ENCODE measurements at places on chromosomes 4 and X.

DNA sequence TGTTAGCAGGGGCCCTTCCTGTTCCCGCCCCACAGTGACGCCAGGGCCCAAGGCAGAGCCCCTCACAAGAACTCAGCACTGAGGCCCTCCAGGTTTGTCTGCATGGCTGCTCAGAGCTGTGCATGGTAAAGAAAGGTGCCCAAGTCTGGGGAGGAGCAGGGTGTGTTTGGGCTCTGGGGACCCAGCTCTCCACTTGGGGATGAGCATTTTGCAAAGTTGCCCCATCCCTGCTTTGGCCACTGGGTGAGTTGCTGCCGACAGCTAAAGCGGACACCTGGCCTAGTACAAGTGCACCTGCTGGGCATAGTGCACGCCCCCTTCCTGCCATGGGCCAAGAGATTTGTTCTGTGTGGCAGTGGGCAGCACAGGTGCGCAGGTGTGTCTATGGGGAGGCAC, 2.0 kb upstream of the MXD4 start:
- DNase-seq = no peak

GRCh38 chr4:168863719-168864647, 146.1 kb downstream of the CBR4 start:
- DNase-seq = no peak

DNA sequence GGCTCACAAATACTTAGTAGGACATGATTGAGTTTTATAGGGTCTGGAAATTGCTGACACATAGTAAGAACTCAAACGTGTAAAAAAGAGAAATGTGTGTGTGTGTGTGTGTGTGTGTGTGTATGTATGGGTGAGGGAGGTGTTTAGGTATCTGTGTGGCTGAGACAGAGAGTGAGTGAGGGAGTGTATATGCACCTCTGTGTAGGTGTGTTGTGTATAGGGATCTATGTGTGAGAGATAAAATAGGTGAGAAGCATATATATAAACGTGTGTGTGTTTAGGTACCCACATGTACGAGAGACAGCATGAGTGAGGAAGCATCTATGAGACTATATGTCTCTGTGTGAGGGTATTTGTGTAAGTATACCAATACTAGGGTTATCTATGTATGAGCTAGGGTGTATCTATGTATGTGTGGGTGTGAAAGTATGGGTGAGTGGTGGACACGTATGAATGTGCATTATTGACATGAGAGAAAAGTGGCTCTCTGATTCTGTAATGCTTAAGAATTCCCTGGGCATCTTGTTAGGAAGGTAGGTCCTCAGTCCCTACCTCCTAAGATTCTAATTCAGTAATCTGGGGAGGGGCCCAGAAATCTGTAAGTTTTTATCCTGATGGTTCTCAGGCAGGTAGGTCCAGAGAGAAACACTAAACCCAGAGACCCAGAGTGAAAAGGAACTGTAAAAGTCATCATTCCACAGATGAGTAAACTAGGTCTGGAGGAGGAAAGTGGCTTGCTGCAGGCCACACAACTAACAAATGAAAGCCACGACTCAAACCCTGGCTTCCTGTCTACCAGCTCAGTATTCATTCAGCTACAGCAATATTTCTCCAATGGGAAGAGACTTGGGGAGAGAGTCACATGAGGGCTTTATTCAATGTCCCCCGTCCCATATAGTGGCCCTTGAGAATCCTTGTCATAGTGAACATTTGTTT, 237.0 kb downstream of the IDS start:
- DNase-seq = no peak

DNA sequence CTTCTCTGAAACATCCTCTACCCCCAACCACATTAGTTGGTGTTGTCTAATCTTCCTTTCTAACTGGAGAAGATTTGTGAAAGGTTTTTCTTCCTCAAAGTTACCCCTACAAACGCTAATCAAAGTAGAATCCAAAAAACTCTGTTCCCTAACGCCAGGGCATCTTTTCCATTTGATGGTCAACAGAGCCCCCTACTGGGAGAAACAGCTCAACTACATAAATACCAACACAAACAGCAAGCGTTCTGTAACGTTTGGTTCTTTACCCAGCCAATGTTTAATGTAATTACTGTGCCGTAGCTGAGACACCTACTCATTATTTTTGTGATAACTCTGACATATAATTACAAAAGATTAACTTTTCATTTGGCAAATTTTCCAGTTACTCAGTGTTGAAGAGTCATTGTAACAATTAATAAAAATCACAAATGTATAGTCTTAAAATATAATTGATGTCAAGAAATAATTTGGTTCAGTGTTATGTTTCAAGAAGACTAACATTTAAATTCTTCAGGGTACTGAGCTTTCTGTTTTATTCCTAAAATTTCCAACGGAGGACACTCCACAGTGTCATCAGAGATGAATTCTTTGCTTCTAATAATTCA, 94.9 kb upstream of the TBC1D9 start:
- no peak for DNase-seq

- DNase-seq = no peak
Measured at GRCh38 chr4:48461000-48461399, 22.1 kb upstream of the SLC10A4 start.

DNA sequence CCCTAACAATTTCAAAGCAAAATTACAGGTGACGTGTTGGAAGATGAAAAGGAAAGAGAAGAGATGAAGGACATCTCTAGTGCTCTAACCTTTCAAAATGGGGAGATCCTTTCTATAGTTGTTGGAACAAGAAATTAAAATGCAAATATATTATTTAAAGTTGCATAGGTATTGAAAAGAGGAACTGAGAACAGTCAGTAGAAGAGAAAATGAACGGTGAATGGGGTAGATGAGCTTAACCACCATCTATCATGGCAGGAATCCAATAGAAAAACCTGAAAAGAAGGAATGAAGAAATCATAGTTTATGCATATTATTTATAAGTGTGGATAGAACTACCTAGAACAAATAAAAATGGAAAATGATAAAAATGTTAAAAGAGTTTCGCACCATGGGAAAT, 42.0 kb downstream of the ANXA5 start:
- DNase-seq = no peak
